ENCODE measurements at places on chromosomes 2 and 18. TPM values are rescaled to one million over a fixed set of nuclear protein-coding genes. Genes with fewer than 3 reads are reported as not detected.

- DNase-seq = no peak
Measured at GRCh38 chr18:49786019-49786720, 27.2 kb downstream of the ACAA2 start.

DNA sequence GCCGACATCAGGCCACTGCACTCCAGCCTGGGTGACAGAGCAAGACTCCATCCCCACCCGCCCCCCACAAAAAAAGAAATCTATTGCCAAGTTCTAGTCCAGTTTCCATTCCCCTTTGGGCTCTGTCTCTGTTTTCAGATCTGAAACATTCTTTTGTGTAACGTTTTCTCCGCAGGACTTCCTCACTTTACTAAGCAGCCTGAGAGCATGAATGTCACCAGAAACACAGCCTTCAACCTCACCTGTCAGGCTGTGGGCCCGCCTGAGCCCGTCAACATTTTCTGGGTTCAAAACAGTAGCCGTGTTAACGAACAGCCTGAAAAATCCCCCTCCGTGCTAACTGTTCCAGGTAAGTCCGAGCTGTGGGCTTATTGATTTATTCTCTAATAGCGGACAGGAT is 48.8 kb downstream of the MERTK start:
- DNase-seq = no peak

DNA sequence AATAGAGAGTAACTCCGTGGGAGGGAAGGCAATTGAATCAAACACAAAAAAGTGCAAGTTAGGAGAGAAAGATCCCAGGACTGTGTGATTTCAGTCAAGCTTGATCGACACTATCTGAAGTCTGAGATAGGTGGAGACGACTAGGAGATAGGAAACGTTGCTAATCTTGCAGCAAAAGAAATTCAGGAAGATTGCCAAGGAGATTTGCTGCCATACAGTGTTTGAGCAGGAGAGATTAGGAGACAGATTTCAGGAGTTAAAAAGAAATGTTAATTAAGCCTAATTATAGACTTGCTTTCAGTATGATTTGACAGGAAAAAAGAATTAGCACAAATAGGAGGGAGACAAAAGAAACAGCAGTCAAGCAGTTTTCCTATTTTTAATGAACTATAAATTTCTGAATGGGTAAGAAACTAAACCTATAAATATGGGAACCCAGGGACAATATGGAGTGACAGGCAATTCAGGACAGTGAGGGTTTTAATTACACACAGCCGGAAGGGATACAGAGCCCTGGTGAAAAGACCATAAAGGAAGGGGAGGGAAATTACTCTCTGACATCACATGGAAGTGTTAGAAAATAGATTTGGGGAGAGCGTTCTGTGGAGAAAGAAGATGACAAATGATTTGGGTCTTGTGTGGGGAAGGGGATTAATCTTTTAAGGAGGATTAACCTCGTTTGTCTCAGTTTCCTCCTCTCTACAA is 72.6 kb downstream of the SUCLG1 start:
- DNase-seq = no peak

GRCh38 chr2:119431155-119431975 is at the start of gene TMEM37:
TSS of gene TMEM37 (plus strand) at chr2:119431854. CDS start at chr2:119431904, 50 bp downstream.
- peak; percentile 76 for DNase-seq

- DNase-seq = no peak
Measured at GRCh38 chr2:241911551-241911950, 42.0 kb downstream of the RTP5 start.

ERCC3 gene
- total RNA-seq = 34.7 TPM
